HFFc6 (cell line): ENCODE measurements at places on chromosomes 7 and 10. TPM values are rescaled to one million over a fixed set of nuclear protein-coding genes. Genes with fewer than 3 reads are reported as not detected.

GRCh38 chr10:116132780-116133399 lies 140.1 kb downstream of the GFRA1 start:
- no peak overlapping the region for H3K27ac ChIP-seq
- H3K27me3 ChIP-seq, result peaks cover 1% of the 10 kb centered on the region; the same call in 1 of the 2 replicates
- DNase-seq, result no peak
- 0 out of 2 replicates have a peak, but pooled peaks cover 6% of the 10 kb centered on the region for H3K36me3 ChIP-seq
- no peak overlapping the region for H3K4me3 ChIP-seq
- peaks cover 9% of the 10 kb centered on the region; the same call in 1 of the 2 replicates for H3K4me1 ChIP-seq

- H3K4me1 ChIP-seq, result no peaks in the 10 kb centered on the region
- no peak for DNase-seq
Measured at GRCh38 chr7:104074529-104074928, 85.1 kb upstream of the RELN start.

The POLL gene
- 16.9 to 20.9 TPM (median 20.4 TPM) in 3 replicates for total RNA-seq

The MBL2 gene
- total RNA-seq, result not detected in 3 replicates

The KLLN gene
- total RNA-seq, result 0.64 to 0.78 TPM (median 0.71 TPM) in 3 replicates

The AKR1C4 gene
- total RNA-seq, result not detected in 3 replicates

The EVX1 gene
- not detected in 3 replicates for total RNA-seq
